ENCODE measurements at places on chromosomes 7 and 10. TPM values are rescaled to one million over a fixed set of nuclear protein-coding genes. Genes with fewer than 3 reads are reported as not detected.

DNA sequence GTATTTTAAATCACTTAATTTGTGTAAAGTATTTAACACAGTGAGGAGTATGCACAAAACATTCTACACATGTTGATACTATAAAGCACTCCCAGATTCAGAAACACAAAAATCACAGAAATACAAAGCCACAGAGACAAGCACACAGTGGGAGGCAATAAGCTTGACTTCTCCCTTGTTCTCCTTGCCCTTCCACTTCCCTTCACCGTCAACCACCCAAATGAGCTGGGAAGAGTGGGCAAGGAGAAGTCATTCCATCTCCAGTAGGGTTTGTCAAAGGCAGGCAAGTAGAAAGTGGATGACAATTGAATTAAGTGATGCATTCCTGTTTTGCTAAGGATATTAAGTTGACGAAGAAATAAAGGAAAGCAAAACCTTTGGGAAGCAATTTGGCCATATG, 4.2 kb upstream of the TMEM139 start:
- DNase-seq, result no peak

GRCh38 chr10:113329121-113329596, 223.7 kb upstream of the HABP2 start:
- DNase-seq, result no peak

DNA sequence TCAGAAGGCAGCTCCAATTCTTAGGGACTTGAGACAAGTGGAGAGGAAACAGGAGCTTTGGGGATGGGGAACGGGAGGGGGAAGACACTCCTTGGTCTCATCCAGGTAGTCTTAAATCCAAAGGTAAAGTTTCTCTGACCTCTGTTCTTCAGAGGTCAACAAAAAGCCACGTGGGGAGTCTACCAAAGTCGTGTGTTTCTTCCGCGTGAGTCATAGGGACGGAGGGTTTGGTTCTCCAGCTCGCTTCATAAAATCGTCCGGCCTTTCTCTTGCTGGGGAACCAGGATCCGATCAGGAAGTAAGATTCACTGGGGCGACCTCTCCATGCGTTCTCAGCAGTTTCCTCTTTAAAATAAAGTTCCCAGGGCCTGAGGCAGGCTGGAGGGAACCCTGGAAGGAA, 275.7 kb downstream of the TCERG1L start:
- DNase-seq, result no peak

GRCh38 chr10:35503578-35503977, 101.6 kb upstream of the GJD4 start:
- DNase-seq, result no peak

DNA sequence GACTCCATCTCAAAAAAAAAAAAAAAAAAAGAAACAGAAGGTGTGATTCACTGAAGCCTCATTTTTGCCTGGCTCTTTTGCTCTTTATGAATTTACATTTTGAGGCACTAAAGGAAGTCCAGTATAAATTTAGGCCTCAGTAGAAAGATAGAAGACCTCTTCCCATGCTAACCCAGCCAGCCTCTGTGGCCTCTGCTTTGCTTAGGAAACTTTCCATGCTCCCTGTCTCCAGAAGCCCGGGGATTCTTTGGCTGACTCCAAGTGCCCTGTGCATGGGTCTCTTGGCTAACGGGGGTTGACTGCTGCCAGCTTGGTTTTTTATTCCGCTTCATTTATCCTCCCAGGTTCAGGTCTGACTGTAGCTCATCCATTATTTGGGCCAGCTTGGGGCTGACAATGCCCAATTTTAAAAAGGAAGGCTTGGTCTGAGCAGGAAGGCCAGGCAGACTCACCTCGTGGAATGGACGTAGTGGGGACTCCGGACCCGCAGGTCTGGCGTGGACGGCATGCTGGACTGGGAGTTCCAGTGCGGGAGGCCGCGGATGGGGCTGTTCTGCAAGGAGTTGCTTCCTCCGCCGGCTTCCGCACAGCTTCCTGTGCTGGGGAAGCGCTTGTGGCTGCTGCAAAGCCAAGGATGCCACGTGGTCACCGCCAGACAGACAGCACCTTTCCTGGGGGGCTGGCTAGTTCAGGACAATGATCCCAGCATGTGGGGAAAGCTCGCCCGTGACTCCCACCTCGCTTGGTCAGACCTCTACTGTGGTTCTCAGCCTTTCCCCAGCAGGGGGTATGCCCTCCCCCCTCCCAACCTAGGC, 72.3 kb downstream of the PRPF18 start:
- no peak for DNase-seq

- DNase-seq, result no peak
These were observed 130.8 kb downstream of the ZNF467 start for GRCh38 chr7:149642589-149642988.

The SRGN gene
- total RNA-seq, result 419 TPM

Data from omental fat pad (tissue), 4 donors.